ENCODE measurements at places on chromosomes 2 and 18.

GRCh38 chr2:118223992-118224894 is 136.0 kb downstream of the INSIG2 start:
- peak; percentile 5 for DNase-seq

- no peak for DNase-seq
Measured at GRCh38 chr18:75230163-75231052, 19.8 kb downstream of the TSHZ1 start.

- no peak for DNase-seq
Measured at GRCh38 chr2:9162841-9163240, 43.8 kb upstream of the ASAP2 start.

GRCh38 chr2:69054431-69054830 is 41.5 kb downstream of the ANTXR1 start:
- DNase-seq: no peak

- DNase-seq: no peak
Measured at GRCh38 chr2:179612591-179613298, 248.7 kb downstream of the ZNF385B start.

DNA sequence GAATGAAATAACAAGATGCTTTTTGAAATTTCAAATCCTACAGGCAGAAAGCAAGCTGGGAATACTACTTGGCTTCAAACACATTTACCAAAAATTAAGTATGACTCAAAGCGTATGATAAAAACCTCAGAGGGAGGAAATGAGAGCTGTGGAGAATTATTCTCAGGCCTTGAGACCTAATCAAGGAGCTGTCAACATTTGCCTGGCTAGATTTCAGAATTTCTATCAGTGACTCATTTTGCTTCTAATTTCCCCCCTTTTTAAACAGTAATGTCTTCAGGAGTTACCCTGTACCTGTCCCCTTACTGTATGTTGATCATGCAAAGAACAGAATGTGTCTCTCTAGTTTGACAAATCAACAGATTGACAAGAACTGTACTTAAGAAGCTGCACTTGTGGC is 1324.5 kb upstream of the DDX18 start:
- no peak for DNase-seq
